MCF 10A (cell line): ENCODE measurements at places on chromosomes 2 and 18. TPM values are rescaled to one million over a fixed set of nuclear protein-coding genes. Genes with fewer than 3 reads are reported as not detected.
A peak's percentile ranks its signal among the peaks of the same experiment; 100 is the strongest.

GRCh38 chr2:86815611-86816010 lies 24.9 kb upstream of the CD8A start:
- no peak for DNase-seq

DNA sequence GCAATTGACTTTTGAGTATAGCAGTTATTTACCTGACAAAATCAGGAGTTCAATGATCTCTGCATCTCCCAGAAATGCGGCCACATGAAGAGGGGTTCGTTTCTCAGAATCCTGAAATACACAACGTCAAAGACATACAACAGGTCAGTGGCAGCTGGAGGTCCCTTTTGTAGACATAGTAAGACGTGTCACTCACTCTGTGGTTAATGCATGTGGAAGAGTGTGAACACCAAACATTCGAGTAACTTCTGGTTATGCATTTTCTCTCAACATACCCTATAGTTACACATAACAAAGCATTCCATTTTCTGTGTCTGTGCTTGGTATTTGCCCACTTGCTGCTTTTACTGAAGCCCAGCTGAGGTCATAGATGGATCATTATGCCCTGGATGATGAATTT lies 163.6 kb downstream of the ANKRD44 start:
- DNase-seq = no peak

- peak; percentile 9 for DNase-seq
These were observed 156.8 kb downstream of the PAX3 start for GRCh38 chr2:222142027-222142426.

DNA sequence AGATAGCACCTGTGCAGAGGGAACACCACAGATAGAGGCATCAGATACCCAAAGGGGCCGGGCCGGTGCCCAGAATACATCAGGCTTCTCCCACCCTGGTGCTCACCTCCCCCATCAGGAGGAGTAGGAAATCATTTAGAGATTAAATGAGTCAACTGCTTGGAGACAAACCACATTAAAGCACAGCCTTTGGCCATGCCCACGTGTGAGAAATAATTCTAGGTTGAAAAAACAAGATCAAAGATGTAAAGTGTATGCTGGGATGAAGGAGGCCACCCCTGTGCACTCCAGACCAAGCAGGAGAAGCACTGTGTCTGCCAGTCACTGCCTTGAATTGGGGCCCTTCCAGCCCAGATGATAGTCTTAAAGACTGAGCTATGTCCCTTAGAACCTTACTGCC lies 152.8 kb upstream of the ACAA2 start:
- DNase-seq = no peak

GRCh38 chr18:26429535-26430226 lies 118.7 kb downstream of the KCTD1 start:
- DNase-seq = peak; percentile 92

DNA sequence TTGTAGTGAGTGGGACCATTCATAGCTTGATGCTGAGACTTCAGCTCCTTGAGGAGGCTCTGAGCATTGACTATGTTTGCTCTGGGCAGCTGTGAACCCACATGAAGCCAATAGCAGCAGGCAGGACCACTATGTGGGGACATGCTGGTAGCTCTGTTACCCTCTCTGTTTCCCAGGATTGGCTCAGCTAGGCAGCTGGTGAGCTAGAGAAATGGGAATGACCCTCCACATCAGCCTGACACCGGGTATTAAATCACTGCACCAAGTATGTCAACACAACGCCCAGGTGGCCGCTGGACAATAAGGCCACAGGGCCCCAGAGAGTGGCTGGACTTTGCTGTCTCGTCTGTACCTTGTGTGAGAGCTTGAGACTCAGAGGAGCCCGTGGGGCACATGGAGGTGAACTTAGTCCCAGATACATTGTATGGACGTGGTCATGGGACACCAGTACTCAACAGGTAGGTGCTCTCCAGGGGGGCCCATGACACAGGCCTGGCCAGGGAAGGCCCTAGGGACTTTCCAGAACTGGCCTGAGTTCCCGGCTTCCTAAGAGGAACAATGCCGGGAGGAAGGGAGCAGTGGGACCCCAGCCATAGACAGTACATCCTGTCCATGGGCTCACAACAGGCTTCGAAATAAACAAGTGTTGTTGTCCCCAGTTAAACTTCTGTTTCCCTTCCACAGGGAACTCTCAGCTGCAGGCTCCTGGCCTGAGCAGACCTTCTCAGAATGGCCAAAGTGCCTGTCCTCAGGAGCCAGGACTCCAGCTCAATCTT lies 35.2 kb downstream of the HS1BP3 start:
- no peak for DNase-seq

DNA sequence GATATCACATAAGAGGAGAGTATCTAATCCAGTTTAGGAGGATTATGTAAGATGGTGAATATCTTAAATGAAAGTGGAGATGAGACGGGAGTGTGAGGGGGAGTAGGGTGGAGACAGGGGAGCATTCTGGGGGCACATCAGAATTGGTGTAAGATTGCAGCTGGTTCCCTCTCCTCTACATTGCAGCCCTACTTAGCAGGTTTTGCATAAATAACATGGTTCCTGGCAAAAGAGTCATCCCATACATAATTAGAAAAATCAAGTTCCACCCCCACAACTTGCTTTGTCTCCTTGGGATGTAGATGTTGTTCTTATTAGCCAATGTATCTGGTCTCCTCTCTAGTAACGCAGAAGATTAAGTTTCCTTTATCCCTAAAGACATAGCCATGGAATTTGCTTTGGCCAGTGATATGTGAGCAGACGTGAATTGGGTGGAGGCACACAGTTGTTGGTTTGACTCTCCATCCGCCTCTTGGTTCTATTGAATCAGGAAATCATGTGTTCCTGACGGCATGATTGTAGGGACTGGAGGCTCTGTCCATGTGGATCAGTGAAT lies 137.9 kb downstream of the KLHL14 start:
- no peak for DNase-seq

DNA sequence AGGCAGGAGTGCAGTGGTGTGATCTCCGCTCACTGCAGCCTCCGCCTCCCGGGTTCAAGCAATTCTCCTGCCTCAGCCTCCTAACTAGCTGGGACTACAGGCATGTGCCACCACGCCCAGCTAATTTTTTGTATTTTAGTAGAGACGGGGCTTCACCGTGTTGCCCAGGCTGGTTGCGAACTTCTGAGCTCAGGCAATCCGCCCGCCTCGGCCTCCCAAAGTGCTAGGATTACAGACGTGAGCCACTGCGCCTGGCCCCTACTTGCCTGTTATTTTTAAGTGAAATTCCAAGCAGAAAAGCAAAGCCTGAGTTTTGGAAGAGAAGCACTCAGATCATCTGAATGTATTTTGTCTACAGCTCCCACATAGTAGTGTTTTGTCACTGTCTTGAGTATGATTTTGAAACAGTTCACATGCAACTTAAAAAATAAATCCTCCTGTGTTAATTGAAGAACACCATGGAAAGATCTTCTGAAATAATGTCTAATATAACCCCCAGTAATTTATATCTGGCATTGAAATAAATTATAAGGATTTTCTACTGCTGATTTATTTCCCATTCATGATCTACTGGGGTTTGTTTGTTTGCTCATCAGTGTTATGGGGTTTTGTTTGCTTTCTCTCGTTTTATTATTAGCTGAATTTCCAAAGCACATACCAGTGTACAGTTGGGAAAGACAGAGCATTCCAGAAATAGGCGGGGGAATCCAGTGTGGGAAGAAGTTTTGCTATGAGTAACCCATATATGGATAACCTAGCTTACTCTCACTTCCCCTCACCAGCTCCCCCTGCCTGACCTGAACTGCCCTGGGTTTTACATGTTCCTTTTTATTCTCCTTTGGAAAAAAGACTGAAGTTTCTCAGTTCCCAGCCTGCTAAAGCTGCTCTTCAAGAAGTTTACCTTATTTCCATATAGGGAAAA lies 80.1 kb upstream of the MAP3K20 start:
- DNase-seq = peak; percentile 84

DNA sequence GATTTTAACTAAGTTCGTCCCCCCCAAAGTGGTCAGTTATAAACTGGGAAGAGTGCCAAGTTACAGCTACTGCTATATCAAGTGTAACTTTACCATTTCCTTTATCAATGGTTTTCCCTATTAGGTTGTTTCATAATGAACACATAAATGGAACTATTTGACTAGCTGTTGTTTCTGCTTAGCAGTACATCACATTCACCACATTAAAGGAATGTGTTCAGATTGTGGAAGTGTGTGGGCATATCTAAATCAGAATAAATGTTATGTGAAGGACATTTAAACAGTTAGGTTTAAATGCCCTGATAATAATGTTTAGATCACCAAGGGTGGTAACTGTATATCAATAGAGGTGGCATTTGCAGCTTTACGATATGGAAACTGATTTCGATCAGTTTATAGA lies 45.1 kb downstream of the SLC9A4 start:
- no peak for DNase-seq

- no peak for DNase-seq
These were observed 129.4 kb downstream of the ACOXL start for GRCh38 chr2:110861616-110862260.

- DNase-seq = no peak
These were observed 11.6 kb downstream of the NOL10 start for GRCh38 chr2:10678225-10678624.

DNA sequence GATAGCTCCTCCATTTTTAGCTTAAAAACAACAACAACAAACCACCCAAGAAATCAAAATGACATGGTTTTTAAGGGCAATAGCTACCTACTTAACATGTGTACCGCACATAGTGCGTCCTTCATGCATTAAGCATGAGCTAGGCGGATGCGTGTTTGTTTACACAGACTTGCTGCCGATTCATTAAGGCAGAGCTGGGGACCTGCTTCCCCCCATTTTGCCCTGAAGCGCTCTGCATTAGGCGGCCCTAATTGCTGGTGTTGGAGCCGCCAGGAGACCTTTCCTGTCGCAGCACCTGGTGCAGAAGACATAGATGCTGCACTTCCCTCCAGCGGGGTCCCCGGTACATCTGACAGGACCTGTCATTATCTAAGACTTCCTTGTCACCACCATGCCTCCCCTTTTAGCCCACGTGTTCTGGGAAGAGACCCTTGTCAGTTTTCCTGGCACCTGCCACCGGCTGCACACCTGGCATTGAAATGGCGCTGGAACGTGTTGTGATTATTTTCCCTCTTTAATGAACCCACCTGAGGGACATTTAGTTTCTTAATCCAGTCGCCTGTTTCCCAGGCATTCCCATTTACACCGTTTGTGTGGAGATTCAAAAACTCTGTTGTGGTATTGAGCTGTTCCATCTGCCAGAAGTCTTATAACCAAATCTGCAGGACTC lies 261.1 kb upstream of the RAB12 start:
- no peak for DNase-seq

- peak; percentile 74 for DNase-seq
These were observed 582 bp downstream of the RIOK3 start for GRCh38 chr18:23453680-23454058.

GRCh38 chr2:165191096-165191728 lies 12.6 kb downstream of the SCN3A start:
- DNase-seq = no peak

GRCh38 chr18:75406491-75407445 lies 20.7 kb downstream of the SMIM21 start:
- no peak for DNase-seq

GRCh38 chr18:11268741-11269233 lies 119.4 kb upstream of the PIEZO2 start:
- DNase-seq = no peak

GRCh38 chr2:28325567-28326468 lies 66.8 kb upstream of the FOSL2 start:
- DNase-seq = peak; percentile 60

The IL1RL1 gene
- 10.0 and 25.6 TPM in 2 replicates for total RNA-seq

The NIF3L1 gene
- total RNA-seq = 19.3 and 26.1 TPM in 2 replicates

The MEIS1 gene
- 4.1 and 4.4 TPM in 2 replicates for total RNA-seq

The TGFBRAP1 gene
- total RNA-seq = 16.8 and 19.3 TPM in 2 replicates

The ARHGAP15 gene
- total RNA-seq = 0.61 TPM in 1 of 2 replicates, not detected in the other

The CRYGD gene
- not detected in 2 replicates for total RNA-seq

The APLF gene
- 4.0 TPM in 2 replicates for total RNA-seq

The CCDC142 gene
- total RNA-seq = 10.1 and 16.4 TPM in 2 replicates

The TUBA3E gene
- total RNA-seq = not detected in 2 replicates

The MYOM1 gene
- total RNA-seq = 0.21 and 0.88 TPM in 2 replicates

The INO80B gene
- total RNA-seq = 34.6 and 36.0 TPM in 2 replicates

The EHD3 gene
- total RNA-seq = 0.49 and 0.86 TPM in 2 replicates

The ABCB11 gene
- total RNA-seq = 0.05 TPM in 1 of 2 replicates, not detected in the other

The INHA gene
- 1.2 and 2.2 TPM in 2 replicates for total RNA-seq

The RNF149 gene
- total RNA-seq = 34.7 and 34.8 TPM in 2 replicates

The IL36B gene
- not detected in 2 replicates for total RNA-seq
